Activated CD4-positive, alpha-beta T cell treated with anti-CD3 and anti-CD28 coated beads, Interleukin-2, amount 10 ng/mL, durations not matched to agents 24 days and 14 days (primary cell): ENCODE measurements at places on chromosomes 5 and 9. TPM values are rescaled to one million over a fixed set of nuclear protein-coding genes. Genes with fewer than 3 reads are reported as not detected.

- no peaks in the 10 kb centered on the region for H3K4me1 ChIP-seq
- H3K36me3 ChIP-seq: no peaks in the 10 kb centered on the region
These were observed 90.8 kb downstream of the TENT4A start for GRCh38 chr5:6803981-6804550.

GRCh38 chr5:178332210-178332641 lies 99.6 kb upstream of the PHYKPL start:
- no peaks in the 10 kb centered on the region for H3K36me3 ChIP-seq
- no peak overlapping the region for H3K4me3 ChIP-seq
- H3K27ac ChIP-seq: no peak overlapping the region
- H3K27me3 ChIP-seq: no peaks in the 10 kb centered on the region
- DNase-seq: no peak

DNA sequence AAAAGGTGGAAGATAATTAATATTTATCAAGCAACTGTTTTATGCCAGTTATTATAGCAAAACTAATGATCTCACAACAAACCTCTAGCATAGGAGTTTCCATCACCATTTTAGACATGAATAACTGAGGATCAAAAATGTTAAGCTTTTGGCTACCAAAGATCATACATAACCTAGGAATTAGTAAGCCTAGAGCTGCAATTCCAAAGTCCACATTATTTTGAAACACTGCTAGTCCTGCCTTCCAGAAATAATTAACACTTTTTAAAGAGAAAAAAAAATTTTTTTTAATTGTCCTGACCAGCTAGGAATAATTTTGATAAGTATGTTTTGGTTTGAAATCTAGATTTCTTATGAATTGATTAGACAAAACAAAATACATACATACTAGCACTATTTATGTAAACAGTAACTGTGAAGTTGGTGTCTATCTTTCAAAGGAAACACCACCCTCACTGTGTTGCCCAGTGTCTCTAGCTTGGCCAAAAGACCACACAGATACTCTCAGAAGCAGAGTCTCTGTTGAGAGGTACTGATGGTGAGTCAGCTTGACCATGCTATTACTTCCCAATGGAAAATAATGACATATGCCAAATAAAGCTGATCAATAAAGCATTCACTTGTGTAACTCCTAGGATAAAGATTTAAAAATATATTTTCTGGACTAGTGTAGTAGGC lies 422.4 kb downstream of the CCDC171 start:
- H3K4me1 ChIP-seq: no peaks in the 10 kb centered on the region
- no peak overlapping the region for H3K27ac ChIP-seq
- no peak overlapping the region for H3K4me3 ChIP-seq
- no peaks in the 10 kb centered on the region for H3K36me3 ChIP-seq
- DNase-seq: no peak
- no peaks in the 10 kb centered on the region for H3K27me3 ChIP-seq

- no peaks in the 10 kb centered on the region for H3K36me3 ChIP-seq
- H3K4me3 ChIP-seq: no peak overlapping the region
- H3K27me3 ChIP-seq: peaks cover 7% of the 10 kb centered on the region
- DNase-seq: no peak
These were observed 44.1 kb upstream of the SELENOP start for GRCh38 chr5:42855811-42856210.

DNA sequence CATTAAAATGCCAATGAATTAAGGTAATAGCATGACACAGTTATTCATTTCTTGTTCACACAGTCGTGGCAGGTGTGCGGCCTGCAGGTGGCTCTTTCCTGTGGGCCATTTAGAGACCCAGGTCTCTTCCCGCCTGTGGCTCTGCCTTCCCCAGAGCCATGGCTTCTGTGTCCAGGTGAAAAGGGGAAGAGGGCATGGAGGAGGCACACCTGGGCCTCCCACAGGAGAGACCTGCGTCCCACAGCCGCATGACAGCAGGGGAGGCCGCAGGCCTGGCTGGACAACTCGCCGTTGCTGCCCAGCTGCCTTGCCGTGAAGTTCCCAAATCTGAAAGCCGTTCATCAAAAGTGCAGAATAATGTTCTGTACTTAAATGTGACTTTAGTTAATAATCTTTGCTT lies 14.4 kb upstream of the PLEKHG4B start:
- H3K27ac ChIP-seq: no peak overlapping the region
- no peak for DNase-seq
- H3K4me3 ChIP-seq: no peak overlapping the region

- H3K27ac ChIP-seq: peak overlapping the region; percentile 91
- peaks cover 64% of the 10 kb centered on the region for H3K4me1 ChIP-seq
- DNase-seq: peak; percentile 72
- no peaks in the 10 kb centered on the region for H3K27me3 ChIP-seq
These were observed 16.9 kb downstream of the IRF1 start for GRCh38 chr5:132473668-132474067.

CDKN2A gene
- 2.5 and 3.7 TPM in 2 replicates for total RNA-seq

CDKN2B gene
- 0.21 and 0.33 TPM in 2 replicates for total RNA-seq

DOK3 gene
- 4.5 and 5.2 TPM in 2 replicates for total RNA-seq

ANKRD18B gene
- total RNA-seq: 0.65 and 1.1 TPM in 2 replicates

GRK6 gene
- total RNA-seq: 136 and 149 TPM in 2 replicates

MLANA gene
- total RNA-seq: not detected in 2 replicates
